ENCODE measurements at places on chromosomes 7 and 10. TPM values are rescaled to one million over a fixed set of nuclear protein-coding genes. Genes with fewer than 3 reads are reported as not detected.

DNA sequence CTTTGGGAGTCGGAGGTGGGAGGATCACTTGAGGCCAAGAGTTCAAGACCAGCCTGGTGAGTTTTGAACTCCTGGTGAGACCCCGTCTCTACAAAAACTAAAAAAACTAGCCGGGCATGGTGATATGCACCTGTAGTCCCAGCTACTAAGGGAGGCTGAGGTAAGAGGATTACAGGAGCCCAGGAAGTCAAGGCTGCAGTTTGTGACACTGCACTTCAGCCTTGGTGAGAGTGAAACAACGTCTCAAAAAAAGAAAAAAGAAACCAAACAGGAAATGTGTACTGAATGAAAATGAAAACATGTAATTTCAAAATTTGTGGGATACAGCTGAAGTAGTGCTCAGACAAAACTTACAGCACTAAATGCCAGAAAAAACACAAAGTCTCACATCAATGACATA lies 7.6 kb downstream of the ARHGAP12 start:
- DNase-seq, result no peak

- no peak for DNase-seq
Observed at GRCh38 chr10:23412223-23412622, 26.7 kb upstream of the OTUD1 start.

DNA sequence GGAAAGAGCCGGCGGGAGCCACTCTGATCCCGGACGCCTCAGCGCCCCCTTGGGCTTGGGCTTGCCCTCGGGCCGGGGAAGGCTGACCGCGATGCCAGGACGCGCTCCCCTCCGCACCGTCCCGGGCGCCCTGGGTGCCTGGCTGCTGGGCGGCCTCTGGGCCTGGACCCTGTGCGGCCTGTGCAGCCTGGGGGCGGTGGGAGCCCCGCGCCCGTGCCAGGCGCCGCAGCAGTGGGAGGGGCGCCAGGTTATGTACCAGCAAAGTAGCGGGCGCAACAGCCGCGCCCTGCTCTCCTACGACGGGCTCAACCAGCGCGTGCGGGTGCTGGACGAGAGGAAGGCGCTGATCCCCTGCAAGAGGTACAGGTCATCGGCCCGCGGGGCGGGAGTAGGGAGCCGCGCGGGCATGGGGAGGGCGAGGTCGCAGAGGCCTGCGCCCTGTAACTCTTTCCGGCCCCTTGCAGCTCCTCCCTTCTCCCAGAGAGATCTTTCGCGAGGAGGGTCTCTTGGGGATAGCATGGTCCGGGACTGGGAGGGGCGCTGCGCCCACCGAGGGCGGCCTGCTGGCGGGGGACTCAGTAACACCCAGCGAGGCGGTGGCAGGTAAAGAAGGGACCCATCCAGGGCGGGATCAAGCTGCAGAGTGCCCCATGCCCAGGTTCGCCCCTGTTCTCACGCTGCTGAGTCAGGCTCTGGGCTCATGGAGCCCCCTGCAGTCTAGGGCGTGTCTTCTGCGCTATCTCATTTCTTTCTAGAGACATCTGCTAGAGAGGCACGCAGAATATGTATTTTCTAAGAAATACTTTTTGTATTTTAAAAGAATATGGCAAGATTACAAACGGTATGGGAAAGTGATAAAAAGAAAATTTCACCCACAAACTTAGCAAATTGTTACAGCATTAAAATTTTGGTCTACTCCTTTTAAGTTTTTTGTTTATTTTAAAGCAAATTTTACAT lies 687 bp downstream of the EPDR1 start:
- no peak for DNase-seq

GRCh38 chr10:48439581-48440041 lies 133.1 kb downstream of the MAPK8 start:
- DNase-seq, result peak; percentile 34

- DNase-seq, result no peak
Observed at GRCh38 chr7:21383227-21384220, 44.4 kb upstream of the SP4 start.

DNA sequence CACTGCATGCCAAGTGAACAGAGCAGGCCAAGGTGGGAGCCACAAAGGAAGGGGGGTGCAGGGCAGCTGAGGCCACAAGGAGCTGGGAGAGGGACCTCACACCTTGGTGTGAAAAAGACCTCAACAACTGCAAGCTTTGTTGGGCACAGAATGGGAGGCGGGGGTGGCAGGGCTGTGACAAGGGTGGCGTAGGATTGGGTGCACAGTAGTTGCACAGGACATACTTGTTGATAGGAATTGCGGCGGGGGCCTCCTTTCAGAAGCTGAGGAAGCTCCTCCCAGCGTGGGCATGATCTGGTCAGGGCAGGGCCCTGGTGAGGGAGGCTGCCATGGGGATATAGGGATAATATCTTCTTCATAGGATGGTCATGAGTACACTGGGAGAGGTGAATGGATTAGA lies 25.8 kb downstream of the POLL start:
- no peak for DNase-seq

- no peak for DNase-seq
Observed at GRCh38 chr7:117961235-117961634, 88.0 kb upstream of the CTTNBP2 start.

- no peak for DNase-seq
Observed at GRCh38 chr10:61923210-61923949, 21.9 kb downstream of the ARID5B start.

DNA sequence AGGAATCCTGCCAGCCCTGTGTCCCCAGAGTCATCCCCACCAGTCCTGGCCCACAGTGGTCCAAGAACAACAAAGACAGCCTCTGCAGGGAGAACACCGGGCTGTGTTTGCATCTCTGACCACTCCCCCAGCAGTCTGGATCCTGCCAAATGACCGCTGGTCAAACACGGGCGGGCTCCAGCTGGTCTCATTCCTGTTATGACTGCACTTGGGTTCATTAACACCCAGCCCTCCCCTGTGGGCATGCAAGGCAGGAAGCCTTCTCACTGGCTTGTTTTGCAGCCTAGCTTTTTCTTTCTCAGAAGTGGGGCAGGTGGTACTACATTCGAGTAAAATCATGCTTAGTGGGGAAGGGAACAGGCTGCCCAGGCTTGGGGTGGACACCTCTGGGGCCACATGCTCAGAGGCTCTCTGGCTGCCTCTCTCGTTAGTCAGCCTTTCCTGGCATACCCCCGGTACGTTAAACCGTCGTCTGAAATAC lies 190.0 kb downstream of the PLXNA4 start:
- DNase-seq, result peak; percentile 73

- DNase-seq, result no peak
Observed at GRCh38 chr7:2923291-2923781, 79.2 kb upstream of the GNA12 start.

- no peak for DNase-seq
Observed at GRCh38 chr10:33428682-33429081, 94.2 kb upstream of the NRP1 start.

GRCh38 chr7:108503112-108504026 lies 22.6 kb downstream of the PNPLA8 start:
- DNase-seq, result no peak

DNA sequence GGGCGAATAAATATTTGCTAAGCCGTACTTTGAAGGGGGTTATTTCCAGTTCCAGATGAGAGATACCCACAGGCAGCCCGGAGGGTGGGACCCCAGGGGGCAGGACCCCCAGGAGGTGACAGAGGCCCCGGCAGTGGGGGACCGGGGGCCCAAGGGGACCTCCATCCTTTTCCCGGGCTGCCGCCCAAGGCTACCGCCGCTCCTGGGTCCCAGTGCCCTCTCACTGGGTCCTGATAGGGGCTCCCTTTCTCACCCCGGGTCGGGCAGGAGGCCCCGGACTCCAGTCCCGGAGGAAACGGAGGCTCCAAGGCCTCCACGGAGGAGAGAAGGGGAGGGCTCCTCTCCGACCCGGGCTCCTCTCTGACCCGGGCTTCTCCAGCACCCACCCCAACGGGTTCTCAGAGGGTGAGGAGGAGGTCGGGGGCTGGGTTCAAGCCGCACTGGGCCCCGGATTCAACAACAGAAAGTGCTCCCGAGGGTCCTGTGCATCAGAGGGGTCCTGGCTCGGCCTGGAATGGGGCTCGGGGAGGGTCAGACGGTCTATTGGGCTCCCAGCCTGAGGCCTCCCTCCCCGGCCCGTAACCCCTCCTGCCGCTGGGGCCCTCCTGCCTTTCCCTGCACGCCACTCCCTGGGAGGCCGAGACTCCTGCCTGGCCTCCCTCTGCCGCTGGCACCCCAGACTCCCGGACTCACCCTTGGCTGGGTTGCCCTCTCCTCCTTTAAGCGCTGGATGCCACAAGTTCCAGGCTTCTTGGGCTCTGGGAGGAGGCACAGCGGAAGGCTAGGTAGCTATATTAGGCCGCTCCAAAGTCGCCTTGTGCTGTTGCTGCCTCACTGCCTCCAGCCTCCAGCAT lies 62.5 kb downstream of the ZNF37A start:
- no peak for DNase-seq

GRCh38 chr7:130995252-130996081 lies 261.5 kb upstream of the KLF14 start:
- no peak for DNase-seq

GRCh38 chr10:43419997-43420368 lies 11.0 kb upstream of the HNRNPF start:
- DNase-seq, result no peak

GRCh38 chr10:23067337-23067736 lies 28.0 kb upstream of the MSRB2 start:
- no peak for DNase-seq

- DNase-seq, result no peak
Observed at GRCh38 chr7:6917258-6917657, 91.2 kb upstream of the CCZ1B start.

GRCh38 chr7:129089521-129090212 lies 34.8 kb upstream of the TNPO3 start:
- DNase-seq, result no peak

DNA sequence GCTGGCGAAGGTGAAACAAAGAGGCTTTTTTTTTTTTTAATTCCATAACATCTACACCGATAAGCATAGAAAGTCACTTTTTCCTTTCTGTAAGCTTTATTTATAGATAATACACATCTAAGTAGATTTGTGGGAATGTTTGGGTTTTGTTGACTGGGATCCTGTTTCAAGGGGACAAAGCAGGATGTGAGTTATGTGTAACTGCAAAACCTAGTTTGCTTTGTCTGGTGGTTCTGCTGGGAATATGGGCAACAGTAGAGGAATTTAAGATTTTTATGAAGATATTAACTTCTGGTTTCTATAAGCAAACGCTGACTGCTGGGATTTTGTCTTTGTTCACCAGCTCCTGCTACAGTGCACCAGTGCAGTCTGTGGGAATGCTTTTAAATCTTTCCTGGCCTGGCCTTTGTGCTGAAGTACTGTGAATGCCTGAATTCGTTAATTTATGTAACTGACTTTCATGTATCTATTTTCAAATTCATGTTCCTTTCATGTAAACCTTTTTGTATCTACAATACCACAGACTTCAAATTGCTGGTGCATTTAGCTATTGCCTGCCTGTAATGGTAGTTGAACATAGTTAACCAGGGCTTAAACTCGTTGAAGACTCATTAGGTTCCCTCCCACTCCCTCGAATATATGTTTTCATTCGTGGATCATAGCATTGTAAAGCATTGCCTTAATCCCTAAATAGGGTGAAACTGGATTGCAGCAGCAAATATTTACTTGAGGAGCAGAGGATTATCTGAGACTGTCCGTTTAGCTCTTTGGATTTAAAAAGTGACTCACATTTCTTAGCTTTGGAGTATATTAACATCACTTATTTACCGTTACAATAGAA lies 1.5 kb downstream of the KLHL7 start:
- DNase-seq, result peak; percentile 16

DNA sequence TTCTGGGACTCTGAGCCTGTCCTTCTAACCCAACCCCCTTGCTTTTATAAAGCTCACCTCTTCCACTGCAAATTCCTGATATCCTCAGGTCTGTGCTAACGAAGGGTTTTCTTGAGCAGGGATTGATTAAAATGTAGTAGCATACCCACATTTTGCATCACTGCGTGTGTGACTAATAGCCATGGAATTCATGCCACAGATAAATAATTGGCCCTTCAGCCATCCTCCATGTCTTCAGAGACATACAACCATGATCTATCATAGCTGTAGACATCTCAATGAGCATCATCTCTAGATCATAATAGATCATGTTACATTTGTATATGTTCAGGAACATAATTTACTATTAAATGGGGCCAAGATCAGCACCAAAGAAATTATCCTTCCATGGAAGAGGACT lies 990.3 kb downstream of the KCNMA1 start:
- DNase-seq, result no peak

DNA sequence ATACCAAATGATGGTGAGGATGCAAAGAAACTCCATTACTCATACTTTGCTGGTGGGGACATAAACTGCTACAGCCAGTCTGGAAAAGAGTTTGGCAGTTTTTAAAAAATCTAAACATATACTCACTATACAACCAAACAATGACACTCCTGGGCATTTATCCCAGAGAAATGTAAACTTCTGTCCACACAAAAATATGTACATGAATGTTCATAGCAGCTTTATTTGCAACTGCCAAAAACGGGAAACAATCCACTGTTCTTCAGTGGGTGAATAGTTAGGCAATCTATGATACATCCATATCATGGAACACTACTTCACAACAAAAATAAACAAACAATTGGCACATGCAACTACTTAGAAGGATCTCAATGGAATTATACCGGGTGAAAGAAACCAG lies 276.4 kb upstream of the SP8 start:
- DNase-seq, result no peak

GRCh38 chr10:21171197-21171935 lies 274.3 kb upstream of the NEBL start:
- DNase-seq, result no peak

DNA sequence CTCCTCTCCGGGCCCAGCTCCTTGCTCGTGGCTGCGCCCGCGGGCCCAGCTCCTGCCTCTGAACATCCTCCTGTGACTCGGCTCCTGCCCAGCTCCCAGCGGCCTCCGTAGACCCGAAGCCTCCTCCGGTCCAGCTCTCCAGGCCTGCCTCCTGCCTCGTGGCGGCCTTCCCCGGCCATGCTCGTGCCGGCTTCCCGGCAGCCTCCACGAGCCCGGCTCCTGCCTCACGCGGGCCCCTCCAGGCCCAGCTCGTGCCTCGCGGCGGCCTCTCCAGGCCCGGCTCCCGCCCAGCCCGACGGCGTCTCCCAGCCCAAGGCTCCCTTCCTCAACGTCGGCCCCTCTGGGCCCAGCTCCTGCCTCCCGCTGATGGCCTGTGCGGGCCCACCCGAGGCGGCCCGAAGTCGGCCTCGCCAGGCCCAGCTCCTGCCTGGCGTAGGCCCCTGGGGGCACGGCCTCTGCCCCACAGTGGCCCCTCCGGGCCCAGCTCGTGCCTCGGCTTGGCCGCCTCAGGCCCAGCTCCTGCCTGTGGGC lies 16.9 kb upstream of the TMEM248 start:
- no peak for DNase-seq

RBP3 gene
- polyA plus RNA-seq, result 0.13 TPM

OGA gene
- polyA plus RNA-seq, result 214 TPM

LIPJ gene
- polyA plus RNA-seq, result 0.40 TPM

FXYD4 gene
- 1.8 TPM for polyA plus RNA-seq

IFIT1B gene
- polyA plus RNA-seq, result 0.09 TPM

ENTPD1 gene
- polyA plus RNA-seq, result 20.5 TPM

CD36 gene
- polyA plus RNA-seq, result 27.3 TPM

CYP3A4 gene
- polyA plus RNA-seq, result 0.20 TPM

TSPAN15 gene
- polyA plus RNA-seq, result 49.7 TPM

LBX1 gene
- polyA plus RNA-seq, result not detected

Data from renal pelvis (tissue), 12 donors.